ENCODE measurements at places on chromosomes 16 and 17. TPM values are rescaled to one million over a fixed set of nuclear protein-coding genes. Genes with fewer than 3 reads are reported as not detected.

NPIPB13 gene
- under 0.01 TPM for total RNA-seq

NAGLU gene
- total RNA-seq = 13.5 TPM

TCAP gene
- total RNA-seq = 0.36 TPM

MT1F gene
- total RNA-seq = 4.3 TPM

APRT gene
- total RNA-seq = 82.1 TPM

CDH13 gene
- total RNA-seq = 74.0 TPM

TSC2 gene
- 53.7 TPM for total RNA-seq

ESRP2 gene
- 50.6 TPM for total RNA-seq

All from nasal cavity respiratory epithelium epithelial cell of viscerocranial mucosa (primary cell).